ENCODE measurements at places on chromosomes 3 and 15.

- DNase-seq, result no peak
Observed at GRCh38 chr15:51131596-51132290, 37.0 kb upstream of the TNFAIP8L3 start.

- no peak for DNase-seq
Observed at GRCh38 chr15:27722102-27722501, 377.0 kb downstream of the OCA2 start.

- DNase-seq, result no peak
Observed at GRCh38 chr3:46464326-46465195, at the start of gene LTF. LTF (minus strand) TSS chr3:46464905; CDS start chr3:46464867, 38 bp downstream.

DNA sequence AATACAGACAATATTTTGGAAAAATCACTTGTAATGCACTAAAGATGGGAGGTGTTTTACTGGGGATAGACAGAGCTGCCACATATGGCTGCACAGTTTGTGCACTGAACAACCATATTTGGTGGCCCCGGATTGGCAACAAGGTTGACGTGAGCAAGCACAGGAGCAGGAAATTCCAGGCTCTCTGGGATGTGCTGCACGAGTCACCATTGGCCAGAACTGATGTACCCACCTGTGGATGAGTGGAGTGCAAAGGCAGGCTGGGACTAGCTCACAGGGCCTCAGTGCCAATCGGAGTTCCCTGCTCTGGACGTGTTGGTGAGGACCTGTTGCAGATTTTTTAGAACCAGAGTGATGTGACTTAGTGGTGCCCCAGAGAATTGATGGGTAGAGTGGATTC, 42.0 kb upstream of the SCAANT1 start:
- DNase-seq, result no peak

Measured in activated T-cell treated with anti-CD3 and anti-CD28 coated beads for 24 hours (primary cell).